Prostate gland (tissue), 2 donors: ENCODE measurements at places on chromosomes 1 and 21. TPM values are rescaled to one million over a fixed set of nuclear protein-coding genes. Genes with fewer than 3 reads are reported as not detected.

DNA sequence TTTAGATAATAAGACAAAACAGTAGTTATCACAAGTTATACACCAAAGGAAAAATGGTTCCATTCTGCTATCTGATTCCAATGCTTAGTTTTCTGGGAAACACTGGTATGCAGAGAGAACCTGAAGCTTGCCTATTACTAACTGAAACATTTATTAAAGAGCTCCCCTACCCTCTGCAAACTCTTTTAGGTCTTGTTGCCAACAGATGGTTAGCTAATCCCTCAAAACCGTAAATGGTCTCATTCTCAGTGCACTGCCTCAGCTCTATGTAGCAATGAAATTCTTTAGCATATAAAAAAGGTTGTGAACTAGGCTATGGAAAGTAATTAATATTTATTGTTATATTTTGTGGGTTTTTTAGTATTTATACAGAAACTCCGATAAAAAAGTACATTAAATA, 20.4 kb downstream of the C21orf91 start:
- no peak overlapping the region for H3K4me3 ChIP-seq
- H3K27me3 ChIP-seq: no peaks in the 10 kb centered on the region
- H3K27ac ChIP-seq: no peak overlapping the region
- peaks cover 3% of the 10 kb centered on the region for H3K4me1 ChIP-seq

The BSND gene
- total RNA-seq: 0.11 TPM

GRCh38 chr1:169052727-169053126, 53.8 kb upstream of the ATP1B1 start:
- DNase-seq: no peak
- H3K36me3 ChIP-seq: no peaks in the 10 kb centered on the region
- no peak overlapping the region for H3K27ac ChIP-seq
- H3K4me1 ChIP-seq: no peaks in the 10 kb centered on the region

GRCh38 chr1:15703562-15703961, 19.4 kb downstream of the PLEKHM2 start:
- H3K4me3 ChIP-seq: no peak overlapping the region
- DNase-seq: peak; percentile 49
- H3K27ac ChIP-seq: peak overlapping the region; percentile 71
- H3K27me3 ChIP-seq: no peaks in the 10 kb centered on the region
- no peaks in the 10 kb centered on the region for H3K4me1 ChIP-seq

- no peak overlapping the region for H3K4me3 ChIP-seq
- H3K27ac ChIP-seq: no peak overlapping the region
- no peaks in the 10 kb centered on the region for H3K27me3 ChIP-seq
- no peak for DNase-seq
- H3K36me3 ChIP-seq: no peaks in the 10 kb centered on the region
Observed at GRCh38 chr1:168261390-168261789, 19.3 kb upstream of the TBX19 start.

The MYBPHL gene
- not detected for total RNA-seq

- H3K27ac ChIP-seq: no peak overlapping the region
- no peak for DNase-seq
- H3K36me3 ChIP-seq: no peaks in the 10 kb centered on the region
- H3K27me3 ChIP-seq: no peaks in the 10 kb centered on the region
- H3K4me3 ChIP-seq: no peak overlapping the region
Observed at GRCh38 chr1:186228749-186229148, 146.3 kb downstream of the TPR start.

- no peaks in the 10 kb centered on the region for H3K27me3 ChIP-seq
- no peak for DNase-seq
- H3K27ac ChIP-seq: no peak overlapping the region
Observed at GRCh38 chr1:24085546-24085945, 26.4 kb downstream of the MYOM3 start.

DNA sequence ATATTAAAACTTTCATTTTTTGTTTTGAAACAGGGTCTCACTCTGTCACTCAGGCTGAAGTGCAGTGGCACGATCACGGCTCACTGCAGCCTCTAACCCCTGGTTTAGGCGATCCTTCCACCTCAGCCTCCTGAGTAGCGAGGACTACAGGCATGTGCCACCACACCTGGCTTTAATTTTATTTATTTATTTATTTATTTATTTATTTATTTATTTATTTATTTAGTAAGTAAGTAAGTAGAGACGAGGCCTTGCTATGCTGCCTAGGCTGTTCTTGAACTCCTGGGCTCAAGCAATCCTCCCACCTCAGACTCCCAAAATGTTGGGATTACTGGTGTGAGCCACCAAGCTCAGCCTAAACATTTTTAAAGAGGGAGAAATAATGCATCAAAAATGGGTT, 1.2 kb upstream of the SETSIP start:
- H3K27me3 ChIP-seq: no peaks in the 10 kb centered on the region
- no peak overlapping the region for H3K27ac ChIP-seq
- no peak for DNase-seq
- H3K36me3 ChIP-seq: no peaks in the 10 kb centered on the region

The TMEM269 gene
- total RNA-seq: 0.62 TPM

DNA sequence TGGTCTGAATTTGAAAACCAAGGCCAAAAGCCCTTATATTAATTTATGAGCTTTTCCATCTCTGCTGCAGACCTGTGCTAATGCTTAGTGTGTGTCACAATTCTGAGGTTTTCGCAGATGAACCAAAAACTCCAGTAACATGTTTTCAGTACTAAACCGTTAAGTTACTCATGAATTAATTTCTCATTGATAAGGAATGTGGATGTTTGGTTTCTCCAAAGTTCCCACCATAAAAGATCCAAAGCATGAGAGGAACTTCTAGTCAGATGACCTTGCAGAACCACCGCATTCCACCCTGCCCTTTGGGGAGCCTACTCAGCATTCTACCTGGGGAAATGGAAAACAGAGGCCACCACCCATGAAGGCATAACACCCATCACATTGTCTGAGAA, 7.5 kb upstream of the LEPR start:
- no peak for DNase-seq
- H3K4me1 ChIP-seq: no peaks in the 10 kb centered on the region
- H3K27ac ChIP-seq: no peak overlapping the region
- no peaks in the 10 kb centered on the region for H3K27me3 ChIP-seq
- H3K4me3 ChIP-seq: no peak overlapping the region
